Activated CD4-positive, alpha-beta T cell treated with anti-CD3 and anti-CD28 coated beads, Interleukin-2, amount 50 U/mL, for 48 hours (primary cell): ENCODE measurements at places on chromosomes 11 and 22.

DNA sequence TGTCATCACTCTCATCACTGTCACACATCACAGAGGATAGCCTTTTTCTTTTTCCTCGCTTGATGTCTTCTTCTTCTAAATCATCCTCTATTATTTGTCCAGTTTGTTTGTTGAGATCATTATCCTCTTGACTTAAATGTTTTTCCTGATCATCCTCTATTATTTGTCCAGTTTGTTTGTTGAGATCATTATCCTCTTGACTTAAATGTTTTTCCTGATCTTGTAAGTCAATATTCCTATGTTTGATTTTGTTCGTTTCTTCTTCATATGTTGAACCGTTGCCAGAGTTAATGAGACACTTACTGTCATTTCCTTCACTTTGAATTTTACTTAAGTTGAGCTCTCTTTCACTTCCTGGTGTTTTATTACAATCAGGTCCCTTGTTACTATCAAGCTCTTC lies 5.6 kb downstream of the CCDC82 start:
- no peak for DNase-seq

DNA sequence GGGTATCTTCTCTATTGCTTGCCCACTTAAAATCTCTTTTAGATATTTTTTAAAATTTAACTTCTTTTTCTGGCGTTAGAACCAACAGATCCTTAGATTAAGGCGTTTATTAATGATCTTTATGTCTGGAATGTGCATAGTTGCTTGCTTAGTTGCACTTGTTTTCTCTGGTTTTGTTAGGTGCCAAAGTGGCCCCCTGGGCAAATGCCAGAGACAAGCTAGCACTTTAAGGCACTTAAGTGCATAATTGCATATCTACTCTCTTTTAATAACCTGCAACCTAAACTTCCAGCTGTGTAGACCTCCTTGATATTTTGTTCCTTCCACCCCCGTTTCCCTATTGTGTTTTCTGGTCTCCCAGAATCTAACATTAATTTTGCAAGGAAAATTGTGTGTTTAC lies 3.3 kb downstream of the RBM4 start:
- no peak for DNase-seq

GRCh38 chr11:13333456-13333957 lies 55.9 kb downstream of the BMAL1 start:
- no peak for DNase-seq

DNA sequence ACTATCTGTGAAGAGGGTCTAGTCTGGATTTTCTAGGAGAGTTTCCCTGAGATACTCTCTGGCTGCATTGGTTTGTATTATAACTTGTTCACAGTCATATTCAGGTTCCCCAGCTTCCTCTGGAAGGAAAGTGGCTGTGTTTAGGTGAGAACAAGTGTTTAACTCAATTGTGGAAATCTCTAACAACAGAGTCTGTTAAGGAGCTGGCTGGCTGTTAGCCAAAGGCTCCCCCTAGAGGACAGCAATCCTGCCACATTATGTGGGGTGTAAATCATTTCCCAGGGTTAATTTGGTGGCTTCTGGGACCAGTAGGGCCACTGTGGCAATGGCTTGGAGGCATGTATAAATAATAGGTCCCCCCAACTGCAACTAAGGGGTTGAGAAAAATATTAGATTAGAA lies 18.4 kb downstream of the MS4A6E start:
- DNase-seq, result peak; percentile 23

DNA sequence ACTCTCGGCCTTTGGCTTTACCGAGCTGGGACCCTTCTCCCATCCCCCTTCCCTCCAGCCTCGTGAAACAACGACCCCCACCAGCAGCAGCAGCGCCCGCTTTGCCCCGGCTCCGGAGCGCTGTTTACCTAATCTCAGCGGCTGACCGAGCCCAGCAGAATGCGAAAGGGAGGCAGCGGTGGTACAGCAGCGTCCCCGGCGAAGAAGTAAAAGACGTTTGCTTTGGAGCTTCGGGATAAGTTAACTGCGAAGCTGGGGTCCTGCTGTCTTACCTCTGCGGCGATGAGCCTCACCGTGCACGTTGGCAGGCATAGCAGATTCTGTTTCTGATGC lies 2.0 kb upstream of the LARGE1 start:
- peak; percentile 2 for DNase-seq
